Stimulated activated CD8-positive, alpha-beta memory T cell treated with anti-CD3 and anti-CD28 coated beads, Interleukin-4, amount 100 ng/mL, for 4 hours (primary cell): ENCODE measurements at places on chromosomes 6 and 20.

DNA sequence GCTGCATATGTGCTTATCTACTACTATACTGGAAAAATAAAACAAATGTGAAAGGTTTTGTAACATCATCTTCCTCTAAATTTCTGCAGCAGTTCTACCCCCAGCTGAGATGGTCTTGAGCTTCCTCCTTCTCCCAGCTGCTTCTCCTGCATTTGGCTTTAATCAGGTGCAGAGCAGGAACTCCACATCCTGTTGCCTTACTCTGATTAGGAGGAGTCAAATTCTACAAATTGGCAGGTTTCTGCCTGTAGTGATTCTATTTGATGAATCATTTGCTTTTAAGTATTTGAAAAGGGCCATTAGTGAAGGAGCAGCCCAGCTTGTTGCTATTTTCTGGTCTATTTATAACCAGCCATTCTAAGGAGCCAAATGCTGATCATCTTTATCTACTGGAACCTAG lies 224.5 kb downstream of the GMDS start:
- DNase-seq: no peak

DNA sequence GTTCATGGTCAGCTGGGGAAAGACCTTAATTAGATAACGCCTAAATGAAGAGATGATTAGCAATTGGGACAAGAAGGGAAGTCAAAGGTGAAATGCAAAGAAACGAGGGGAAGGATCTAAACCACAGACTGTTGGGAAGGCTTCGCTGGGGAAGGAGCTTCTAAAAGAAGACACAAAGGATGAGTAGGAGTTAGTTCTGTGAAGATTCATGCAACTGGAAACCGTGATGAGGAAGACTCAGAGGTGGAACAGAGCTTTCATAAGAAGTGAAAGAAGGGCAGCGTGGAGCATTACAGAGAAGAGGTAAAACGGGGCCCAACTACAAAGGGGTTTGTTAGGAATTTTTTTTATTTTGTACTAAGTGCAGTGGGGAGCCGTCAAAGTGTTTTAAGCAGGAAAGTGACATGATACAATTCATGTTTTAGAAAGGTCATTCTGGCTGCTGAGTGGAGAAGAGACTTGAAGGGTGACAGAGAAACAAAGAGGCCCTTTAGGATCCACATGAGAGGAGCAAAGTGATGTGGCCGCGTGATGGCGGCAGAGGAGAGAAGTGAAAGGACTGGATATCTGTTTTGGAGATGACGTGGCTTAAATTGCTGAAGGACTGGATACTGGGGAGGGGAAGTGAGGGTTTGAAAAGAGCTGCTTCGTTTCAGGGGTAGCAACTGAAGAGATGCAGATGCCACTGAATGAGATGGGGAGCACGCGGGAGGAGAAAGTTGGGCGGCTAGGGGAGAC lies 33.6 kb downstream of the TTI1 start:
- no peak for DNase-seq

DNA sequence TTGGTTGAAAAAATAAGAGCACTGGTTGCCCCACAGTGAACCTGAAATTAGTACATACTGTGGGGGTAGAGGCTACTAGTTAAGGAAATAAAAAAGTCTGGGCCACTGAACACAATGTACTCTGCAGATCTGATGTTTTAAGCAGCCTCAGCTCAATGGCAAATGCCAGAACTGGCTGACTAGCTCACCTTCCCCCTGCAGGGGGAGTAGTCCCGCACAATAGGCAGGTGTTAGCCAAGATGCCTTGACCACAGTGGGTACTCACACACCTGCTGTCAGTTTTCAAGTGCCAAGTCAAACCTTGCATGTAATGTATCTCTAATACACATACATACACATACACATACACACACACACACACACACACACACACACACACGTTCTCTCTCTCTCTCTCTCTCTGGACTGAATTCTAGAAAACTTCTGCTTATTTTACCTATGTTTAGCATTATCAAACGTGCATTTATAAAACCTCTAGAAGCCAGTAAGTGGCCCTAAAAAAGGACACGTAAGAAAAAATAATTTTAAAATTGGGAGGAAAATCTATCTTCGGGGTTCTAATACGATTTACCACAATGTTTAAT lies 36.1 kb downstream of the GMDS start:
- no peak for DNase-seq

GRCh38 chr6:132286298-132287019 lies 114.8 kb downstream of the MOXD1 start:
- DNase-seq: no peak

GRCh38 chr6:47246551-47246950 lies 63.2 kb downstream of the TNFRSF21 start:
- DNase-seq: no peak
